Progenitor cell of endocrine pancreas (in vitro differentiated cells): ENCODE measurements at places on chromosomes 3 and 15. TPM values are rescaled to one million over a fixed set of nuclear protein-coding genes. Genes with fewer than 3 reads are reported as not detected.
A peak's percentile ranks its signal among the peaks of the same experiment; 100 is the strongest.

GRCh38 chr3:189622629-189623028 is 8.6 kb upstream of the TP63 start:
- H3K4me3 ChIP-seq: no peak overlapping the region
- DNase-seq: no peak
- no peaks in the 10 kb centered on the region for H3K4me1 ChIP-seq
- H3K27me3 ChIP-seq: no peaks in the 10 kb centered on the region

DNA sequence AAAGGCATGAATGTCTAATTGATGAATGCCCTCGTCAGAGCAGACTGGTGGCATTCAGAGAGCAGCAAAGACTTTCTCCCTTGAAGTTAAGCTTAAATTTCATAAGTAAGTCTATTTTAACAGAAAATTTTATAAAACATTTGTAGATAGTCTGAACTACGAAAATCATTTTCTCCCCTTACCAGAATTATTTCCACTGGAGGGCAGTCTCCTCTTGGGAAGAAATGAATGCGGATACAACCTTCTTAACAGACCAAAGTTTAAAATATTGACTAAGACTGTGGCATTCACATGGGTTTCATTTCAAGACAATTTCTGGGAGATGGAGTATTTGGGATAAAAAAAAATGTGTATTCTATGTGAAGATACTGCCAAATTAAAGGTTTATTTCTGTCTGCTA is 669.0 kb downstream of the FHIT start:
- H3K4me3 ChIP-seq: no peak overlapping the region
- no peaks in the 10 kb centered on the region for H3K27me3 ChIP-seq
- no peaks in the 10 kb centered on the region for H3K4me1 ChIP-seq
- no peaks in the 10 kb centered on the region for H3K36me3 ChIP-seq
- DNase-seq: no peak

DNA sequence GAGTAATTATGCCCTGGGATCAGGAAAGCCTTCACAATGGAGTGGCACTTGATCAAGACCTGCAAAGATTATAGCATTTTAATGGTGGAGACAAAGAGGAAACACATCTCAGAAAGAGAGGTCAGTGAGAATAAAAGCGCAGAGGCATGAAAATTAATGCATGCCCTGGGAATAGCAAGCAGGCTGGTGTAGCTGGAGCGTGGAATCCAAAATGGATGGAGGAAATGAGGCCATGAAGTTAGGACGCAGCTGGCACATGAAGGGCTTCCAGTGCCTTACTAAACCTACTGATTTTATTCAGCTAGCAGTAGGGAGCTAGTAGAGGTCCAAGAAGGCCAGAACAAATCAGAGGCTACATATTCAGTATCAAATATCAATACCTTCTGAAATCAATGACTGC is 38.1 kb downstream of the TMEM212 start:
- H3K4me3 ChIP-seq: no peak overlapping the region
- H3K27ac ChIP-seq: no peak overlapping the region
- no peaks in the 10 kb centered on the region for H3K36me3 ChIP-seq

- H3K4me1 ChIP-seq: no peaks in the 10 kb centered on the region
- H3K4me3 ChIP-seq: no peak overlapping the region
- DNase-seq: no peak
- no peaks in the 10 kb centered on the region for H3K36me3 ChIP-seq
- H3K27ac ChIP-seq: no peak overlapping the region
- no peaks in the 10 kb centered on the region for H3K27me3 ChIP-seq
Measured at GRCh38 chr3:111485086-111485485, 56.9 kb upstream of the CD96 start.

- peaks cover 19% of the 10 kb centered on the region for H3K4me1 ChIP-seq
Measured at GRCh38 chr3:12629560-12629959, 34.4 kb downstream of the RAF1 start.

- H3K27me3 ChIP-seq: peaks cover 16% of the 10 kb centered on the region
- peaks cover 16% of the 10 kb centered on the region for H3K4me1 ChIP-seq
- no peak for DNase-seq
- no peak overlapping the region for H3K27ac ChIP-seq
Measured at GRCh38 chr3:38721207-38721772, 71.8 kb upstream of the SCN5A start.

DNA sequence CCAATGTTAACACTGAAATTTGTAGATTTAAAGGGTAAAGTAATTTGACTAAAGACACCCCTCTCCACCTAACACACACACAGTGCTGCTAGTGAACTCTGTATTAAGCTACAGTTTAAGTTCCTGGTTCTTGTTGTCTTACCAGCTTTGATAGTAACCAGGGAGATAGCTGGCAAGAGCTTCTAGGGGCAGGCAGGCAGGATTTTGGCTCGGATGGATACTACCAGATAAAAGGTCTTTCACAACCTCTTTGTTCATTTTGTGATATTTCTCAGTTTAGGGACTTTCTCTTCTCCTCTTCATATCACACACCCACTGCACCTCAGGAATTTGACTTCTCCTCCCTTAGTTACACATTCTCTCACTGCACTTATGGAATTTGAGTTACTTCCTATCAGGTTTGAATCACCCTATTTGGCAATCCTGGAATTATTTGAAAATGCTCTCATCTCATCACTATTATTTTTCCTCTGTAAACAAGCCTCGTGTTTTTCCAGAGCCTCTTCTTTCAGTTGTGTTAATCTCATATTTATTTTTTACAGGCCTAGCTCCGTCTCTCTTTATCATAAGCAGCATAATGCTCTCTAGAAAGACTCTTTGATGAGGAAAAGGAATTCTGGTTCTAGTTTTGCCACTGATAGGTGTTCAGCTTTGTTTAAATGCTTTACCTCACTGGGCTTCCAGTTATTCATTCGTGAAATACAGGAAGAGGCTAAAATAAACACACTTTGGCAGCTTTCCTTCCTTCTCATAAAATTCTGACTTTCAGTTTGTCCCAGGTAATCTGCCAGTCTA is 23.0 kb upstream of the CLDN1 start:
- peaks cover 1% of the 10 kb centered on the region for H3K36me3 ChIP-seq
- DNase-seq: no peak
- H3K4me3 ChIP-seq: no peak overlapping the region
- peaks cover 14% of the 10 kb centered on the region for H3K4me1 ChIP-seq
- H3K27me3 ChIP-seq: no peaks in the 10 kb centered on the region
- peak overlapping the region; percentile 62 for H3K27ac ChIP-seq

GRCh38 chr3:188574885-188575284 is 420.9 kb downstream of the LPP start:
- no peak overlapping the region for H3K4me3 ChIP-seq
- no peak overlapping the region for H3K27ac ChIP-seq
- DNase-seq: no peak
- peaks cover 4% of the 10 kb centered on the region for H3K4me1 ChIP-seq
- H3K36me3 ChIP-seq: no peaks in the 10 kb centered on the region
- H3K27me3 ChIP-seq: no peaks in the 10 kb centered on the region

DNA sequence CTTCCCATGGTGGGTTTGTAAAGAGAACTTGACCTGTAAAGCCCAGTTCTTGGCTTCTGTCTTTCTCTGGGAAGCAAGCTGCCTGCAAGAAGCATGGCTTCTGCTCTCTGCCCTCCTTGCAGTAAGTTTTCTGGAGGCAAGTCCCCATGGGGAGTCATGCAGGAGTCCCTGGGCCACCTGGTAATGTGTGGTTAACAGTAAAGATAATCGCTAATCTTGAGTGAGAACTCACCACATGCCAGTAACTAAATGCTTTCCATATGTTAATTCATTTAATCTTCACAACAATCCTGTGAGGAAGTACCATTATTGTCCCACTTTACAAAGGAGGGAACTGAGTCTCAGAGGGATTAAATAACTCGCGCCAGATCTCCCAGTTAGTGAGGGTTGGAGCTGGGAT is 4.2 kb downstream of the CAPN3 start:
- DNase-seq: no peak
- peaks cover 5% of the 10 kb centered on the region for H3K27me3 ChIP-seq
- no peaks in the 10 kb centered on the region for H3K36me3 ChIP-seq

DNA sequence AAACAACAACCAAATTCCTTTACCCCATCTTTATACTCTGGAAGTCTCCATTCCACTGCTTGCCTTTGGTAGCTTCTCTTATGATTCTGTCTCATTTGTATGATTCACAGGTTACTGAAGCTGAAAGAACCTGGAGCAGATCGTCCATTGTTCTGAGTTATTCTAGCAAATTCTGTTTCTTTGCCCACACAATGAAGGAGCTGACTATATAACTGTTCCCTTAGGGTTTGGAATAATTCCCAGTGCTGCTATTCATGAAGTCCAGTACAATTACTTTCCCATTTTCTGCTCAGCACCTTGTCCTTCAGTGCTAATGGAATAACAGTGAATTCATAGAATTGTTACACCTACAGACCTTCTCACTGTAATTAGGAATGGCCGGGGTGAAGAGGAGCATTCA is 167.8 kb downstream of the CHST2 start:
- DNase-seq: no peak
- no peak overlapping the region for H3K4me3 ChIP-seq
- H3K27ac ChIP-seq: no peak overlapping the region
- no peaks in the 10 kb centered on the region for H3K36me3 ChIP-seq
- no peaks in the 10 kb centered on the region for H3K4me1 ChIP-seq
- peaks cover 4% of the 10 kb centered on the region for H3K27me3 ChIP-seq

GRCh38 chr15:70321172-70321819 is 223.6 kb upstream of the TLE3 start:
- H3K4me3 ChIP-seq: no peak overlapping the region
- peaks cover 31% of the 10 kb centered on the region for H3K27me3 ChIP-seq
- no peak for DNase-seq
- H3K4me1 ChIP-seq: peaks cover 28% of the 10 kb centered on the region
- H3K27ac ChIP-seq: no peak overlapping the region

- no peaks in the 10 kb centered on the region for H3K27me3 ChIP-seq
- H3K4me3 ChIP-seq: no peak overlapping the region
- no peaks in the 10 kb centered on the region for H3K36me3 ChIP-seq
- no peak overlapping the region for H3K27ac ChIP-seq
- no peaks in the 10 kb centered on the region for H3K4me1 ChIP-seq
Measured at GRCh38 chr15:77387365-77388105, 32.4 kb downstream of the PEAK1 start.

DNA sequence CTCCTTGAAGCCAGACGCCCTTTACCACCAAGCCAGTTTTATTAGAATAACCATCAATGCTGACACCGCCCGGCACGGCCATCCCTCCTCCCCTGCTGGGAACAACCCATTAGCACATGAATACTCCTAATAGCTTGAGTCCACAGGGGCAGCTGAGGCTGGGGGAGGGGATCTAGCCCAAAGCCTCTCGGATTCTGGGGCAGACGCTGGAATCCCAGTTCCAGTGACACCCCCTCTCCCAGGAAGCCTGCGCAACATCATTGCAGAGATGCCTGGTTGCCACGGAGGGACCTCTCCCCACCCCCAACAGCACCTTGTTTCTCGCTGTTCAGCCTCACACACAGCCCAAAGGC is 1.2 kb upstream of the LINGO1 start:
- peak overlapping the region; percentile 62 for H3K4me3 ChIP-seq
- no peaks in the 10 kb centered on the region for H3K36me3 ChIP-seq
- no peak for DNase-seq
- peak overlapping the region; percentile 25 for H3K27ac ChIP-seq

DNA sequence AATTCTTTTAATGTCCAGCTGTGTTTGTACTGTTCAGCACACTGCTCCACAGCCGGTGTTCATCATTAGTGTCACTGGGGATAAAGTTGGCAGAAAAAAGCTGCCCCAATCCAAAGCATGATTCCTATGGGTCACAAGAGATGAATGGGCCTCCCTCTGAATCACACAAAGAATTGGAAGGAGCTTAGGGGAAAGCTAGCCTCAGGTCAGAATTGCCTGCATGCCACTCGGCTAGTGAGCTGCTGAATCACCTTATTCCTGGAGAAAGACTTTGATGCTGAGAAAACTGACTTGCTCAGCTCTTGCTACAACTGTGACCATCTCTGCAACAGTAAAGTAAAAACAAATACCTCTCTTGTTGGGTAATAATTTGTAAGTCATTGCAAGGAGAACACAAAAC is 3.5 kb downstream of the CCK start:
- H3K27me3 ChIP-seq: peaks cover 71% of the 10 kb centered on the region
- no peak overlapping the region for H3K27ac ChIP-seq
- H3K4me1 ChIP-seq: no peaks in the 10 kb centered on the region
- H3K4me3 ChIP-seq: no peak overlapping the region
- no peaks in the 10 kb centered on the region for H3K36me3 ChIP-seq
- DNase-seq: no peak

- no peak overlapping the region for H3K27ac ChIP-seq
- H3K4me1 ChIP-seq: peaks cover 8% of the 10 kb centered on the region
- no peak overlapping the region for H3K4me3 ChIP-seq
- no peaks in the 10 kb centered on the region for H3K27me3 ChIP-seq
- DNase-seq: no peak
Measured at GRCh38 chr3:71444861-71445259, 138.7 kb downstream of the FOXP1 start.

- no peaks in the 10 kb centered on the region for H3K27me3 ChIP-seq
- DNase-seq: no peak
- no peaks in the 10 kb centered on the region for H3K36me3 ChIP-seq
- H3K4me1 ChIP-seq: peaks cover 10% of the 10 kb centered on the region
Measured at GRCh38 chr3:143071776-143072175, 47.8 kb upstream of the CHST2 start.

- H3K4me3 ChIP-seq: no peak overlapping the region
- no peak for DNase-seq
Measured at GRCh38 chr15:54638666-54639065, 558.1 kb downstream of the RSL24D1 start.

GRCh38 chr15:69576035-69576526 is 123.5 kb downstream of the RPLP1 start:
- H3K4me1 ChIP-seq: peaks cover 36% of the 10 kb centered on the region
- H3K27ac ChIP-seq: peak overlapping the region; percentile 69
- H3K36me3 ChIP-seq: peaks cover 4% of the 10 kb centered on the region
- peaks cover 98% of the 10 kb centered on the region for H3K27me3 ChIP-seq
- no peak overlapping the region for H3K4me3 ChIP-seq

The A4GNT gene
- 3.1 and 3.4 TPM in 2 replicates for total RNA-seq

The GAP43 gene
- total RNA-seq: 9.6 and 11.7 TPM in 2 replicates

The NEO1 gene
- total RNA-seq: 118 and 123 TPM in 2 replicates

The NMNAT3 gene
- total RNA-seq: 3.5 and 4.5 TPM in 2 replicates

The RAP2B gene
- total RNA-seq: 11.3 and 12.6 TPM in 2 replicates

The DNAH12 gene
- total RNA-seq: 1.1 and 1.2 TPM in 2 replicates

The LRTM1 gene
- total RNA-seq: not detected in 2 replicates

The ZBBX gene
- total RNA-seq: 3.4 and 4.8 TPM in 2 replicates

The DNAH1 gene
- total RNA-seq: 11.6 and 14.0 TPM in 2 replicates

The MAP6D1 gene
- total RNA-seq: 1.9 and 2.4 TPM in 2 replicates

The ZNF660 gene
- 22.6 and 27.1 TPM in 2 replicates for total RNA-seq

The CHCHD6 gene
- total RNA-seq: 30.2 and 32.8 TPM in 2 replicates

The CCR1 gene
- 0.11 and 0.14 TPM in 2 replicates for total RNA-seq

The GOLGA8G gene
- not detected in 2 replicates for total RNA-seq
